ENCODE measurements at places on chromosomes 2 and 18.

DNA sequence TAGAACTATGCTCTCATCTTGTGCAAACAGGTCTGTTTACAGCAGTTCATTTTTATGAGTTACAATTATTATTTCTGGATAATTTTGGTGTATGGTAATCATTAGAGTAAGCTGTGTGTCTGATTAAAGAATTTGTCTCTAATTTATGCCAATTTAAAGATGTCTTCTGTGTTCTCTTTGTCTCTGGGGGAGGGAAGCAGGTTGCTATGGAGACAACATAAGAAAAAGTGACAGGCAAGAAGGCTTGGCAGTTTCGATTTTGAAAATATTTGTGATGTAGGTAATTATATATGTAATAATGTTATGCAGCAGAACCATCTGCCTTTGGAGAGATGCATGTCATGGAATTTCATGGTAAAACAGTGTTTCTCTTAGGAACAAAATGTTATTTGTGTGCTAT lies 78.2 kb downstream of the SH3RF3 start:
- no peak for DNase-seq

- peak; percentile 9 for DNase-seq
Measured at GRCh38 chr2:120820953-120821279, 85.2 kb downstream of the GLI2 start.

DNA sequence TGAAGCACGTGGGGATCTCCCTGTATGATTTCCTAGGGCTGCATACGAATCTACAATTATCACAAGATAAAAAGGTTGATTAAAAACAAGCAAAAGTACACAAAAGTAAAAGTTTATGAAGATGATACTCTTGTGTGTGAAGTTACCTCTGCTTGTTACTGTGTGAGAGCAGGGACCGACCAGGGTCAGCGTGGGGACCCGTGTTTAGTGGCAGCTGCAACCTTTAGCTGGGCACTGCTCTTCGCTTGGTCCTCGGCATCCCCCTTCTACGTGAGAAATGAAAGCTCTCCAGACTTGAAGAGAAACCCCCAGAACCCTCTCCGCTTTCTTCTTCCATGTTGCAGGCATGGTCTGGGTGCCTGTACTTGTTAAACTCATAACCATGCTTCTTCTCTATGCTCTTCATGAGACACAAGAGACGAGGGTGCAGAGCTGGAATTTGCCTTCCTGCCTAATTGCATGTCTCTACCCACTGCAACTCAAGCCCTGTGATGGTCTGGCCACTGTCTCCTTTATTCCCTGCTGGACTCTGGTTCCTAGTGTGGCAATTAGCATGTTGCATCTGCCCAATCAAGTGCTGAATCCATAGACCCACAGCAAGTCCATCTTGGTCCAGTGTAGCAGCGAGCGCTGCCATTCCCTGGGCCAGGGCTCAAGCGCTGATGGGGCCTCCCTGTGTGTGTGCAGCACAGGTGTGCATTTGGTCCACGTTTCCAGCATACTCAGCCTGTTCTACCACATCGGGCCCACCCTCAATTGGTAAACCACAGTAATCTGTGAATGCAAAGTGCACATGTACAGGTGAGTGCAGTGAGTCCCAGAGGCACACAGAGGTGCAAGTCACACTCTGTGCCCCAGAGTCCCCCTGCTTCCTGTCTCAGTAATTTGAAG lies 88.5 kb downstream of the TWIST2 start:
- DNase-seq: no peak

- no peak for DNase-seq
Measured at GRCh38 chr2:28271919-28272250, 120.8 kb upstream of the FOSL2 start.

GRCh38 chr18:59961070-59961469 lies 61.3 kb downstream of the PMAIP1 start:
- no peak for DNase-seq

GRCh38 chr2:65727381-65727780 lies 295.0 kb upstream of the SPRED2 start:
- no peak for DNase-seq

DNA sequence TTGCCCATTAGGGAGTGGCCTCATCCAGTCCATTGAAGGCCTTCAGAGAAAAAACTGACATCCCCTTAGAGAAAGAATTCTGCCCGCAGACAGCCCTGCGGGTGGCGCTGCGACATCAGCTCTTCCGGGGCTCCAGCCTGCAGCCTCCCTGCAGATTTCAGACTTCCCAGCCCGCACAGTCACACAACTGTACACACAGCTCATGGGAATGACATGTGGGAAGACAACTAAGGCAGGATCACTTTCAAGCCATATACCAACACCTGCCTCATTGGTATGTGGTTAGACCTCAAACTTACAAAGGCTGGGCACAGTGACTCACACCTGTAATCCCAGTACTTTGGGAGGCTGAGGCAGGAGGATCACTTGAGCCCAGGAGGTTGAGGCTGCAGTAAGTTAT lies 24.8 kb upstream of the TUBB6 start:
- peak; percentile 18 for DNase-seq

- DNase-seq: peak; percentile 36
Measured at GRCh38 chr2:156436497-156437085, 412 bp downstream of the GPD2 start.

DNA sequence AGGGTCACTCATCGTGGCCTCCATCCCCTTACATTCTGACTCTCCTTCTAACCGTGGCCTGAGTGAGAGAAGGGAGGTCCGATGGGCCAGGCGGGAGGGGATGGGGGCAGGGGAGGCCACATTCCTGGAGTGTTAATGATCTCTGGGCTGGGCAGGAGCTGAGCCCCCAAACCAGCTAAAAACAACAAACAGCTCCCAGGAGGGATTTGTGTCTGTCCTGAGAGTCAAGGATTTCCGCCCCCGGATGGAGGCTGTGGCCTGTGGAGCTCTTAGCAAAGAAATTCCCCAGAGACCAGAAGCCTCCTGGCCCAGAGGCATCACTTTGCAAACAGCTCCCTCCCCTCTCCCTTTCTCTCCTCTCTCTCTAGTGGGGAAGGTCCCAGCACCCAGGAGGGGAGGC lies 23.5 kb downstream of the EMX1 start:
- DNase-seq: peak; percentile 84

- DNase-seq: peak; percentile 20
Measured at GRCh38 chr2:26139269-26140183, 33.4 kb upstream of the GAREM2 start.

DNA sequence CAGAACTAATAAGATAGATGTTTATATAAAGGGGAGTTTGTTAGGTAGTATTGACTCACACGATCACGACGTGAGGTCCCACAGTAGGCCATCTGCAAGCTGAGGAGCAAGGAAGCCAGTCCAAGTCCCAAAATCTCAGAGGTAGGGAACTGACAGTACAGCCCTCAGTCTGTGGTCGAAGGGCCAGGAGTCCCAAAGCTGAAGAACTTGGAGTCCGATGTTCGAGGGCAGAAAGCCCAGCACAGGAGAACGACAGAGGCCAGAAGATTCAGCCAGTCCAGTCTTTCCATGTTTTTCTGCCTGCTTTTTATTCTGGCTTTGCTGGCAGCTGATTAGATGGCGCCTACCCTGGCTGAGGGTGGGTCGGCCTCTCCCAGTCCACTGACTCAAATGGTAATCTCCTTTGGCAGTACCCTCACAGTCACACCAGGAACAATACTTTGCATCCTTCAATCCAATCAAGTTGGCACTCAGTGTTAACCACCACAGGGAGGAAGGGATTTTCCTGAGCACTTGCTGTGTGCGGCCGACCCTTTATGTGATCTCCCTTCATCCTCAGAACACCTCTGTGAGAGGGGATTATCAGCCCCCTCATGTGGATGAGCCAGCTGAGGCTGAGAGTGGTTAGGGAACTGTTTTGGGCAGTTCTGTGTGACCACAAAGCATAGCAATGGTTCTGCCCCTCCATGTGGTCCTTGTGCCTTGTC lies 78.3 kb downstream of the RNF144A start:
- no peak for DNase-seq

GRCh38 chr2:237140689-237141285 lies 55.1 kb downstream of the COPS8 start:
- DNase-seq: no peak

DNA sequence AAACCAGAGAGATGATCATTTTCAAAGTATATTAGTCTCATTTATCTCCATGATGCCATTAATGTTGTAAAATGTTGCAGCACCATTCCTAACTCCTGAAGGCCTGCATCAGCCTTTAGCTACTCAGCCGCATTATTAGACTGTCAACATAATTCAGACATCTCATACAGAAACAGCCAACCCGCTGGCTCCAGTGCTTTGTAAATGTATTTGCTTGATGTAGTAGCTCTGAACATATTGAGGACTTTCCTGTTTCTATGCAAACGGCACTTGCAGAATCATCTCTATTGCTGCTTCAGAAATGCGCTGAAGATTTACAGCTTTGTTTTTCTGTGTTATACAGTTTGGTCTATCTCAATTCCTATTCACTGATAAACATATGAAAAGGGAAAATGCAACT lies 372.2 kb downstream of the DSEL start:
- DNase-seq: no peak

GRCh38 chr2:60964651-60965498 lies 52.6 kb upstream of the PEX13 start:
- peak; percentile 27 for DNase-seq

DNA sequence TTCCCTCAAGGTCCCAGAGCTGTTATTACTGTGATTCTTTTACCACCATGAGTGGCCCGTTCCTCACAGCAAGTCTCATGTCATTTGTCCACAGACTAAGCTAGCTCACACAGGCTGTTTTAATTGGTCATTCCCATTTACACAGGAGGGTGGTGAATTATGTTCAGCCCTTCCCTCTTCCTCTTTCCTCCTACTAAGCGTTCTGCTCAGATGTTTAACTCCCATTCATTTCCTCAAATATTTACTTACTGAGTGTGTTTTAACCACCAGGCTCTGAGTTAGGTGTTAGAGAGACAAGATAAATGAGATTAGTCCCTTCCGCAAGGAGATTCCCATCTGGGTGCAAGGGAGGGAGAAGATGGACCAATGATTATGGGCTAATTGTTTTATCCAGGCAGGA lies 403.6 kb upstream of the ACVR2A start:
- no peak for DNase-seq

GRCh38 chr18:46262856-46263255 lies 158.7 kb downstream of the HAUS1 start:
- no peak for DNase-seq

DNA sequence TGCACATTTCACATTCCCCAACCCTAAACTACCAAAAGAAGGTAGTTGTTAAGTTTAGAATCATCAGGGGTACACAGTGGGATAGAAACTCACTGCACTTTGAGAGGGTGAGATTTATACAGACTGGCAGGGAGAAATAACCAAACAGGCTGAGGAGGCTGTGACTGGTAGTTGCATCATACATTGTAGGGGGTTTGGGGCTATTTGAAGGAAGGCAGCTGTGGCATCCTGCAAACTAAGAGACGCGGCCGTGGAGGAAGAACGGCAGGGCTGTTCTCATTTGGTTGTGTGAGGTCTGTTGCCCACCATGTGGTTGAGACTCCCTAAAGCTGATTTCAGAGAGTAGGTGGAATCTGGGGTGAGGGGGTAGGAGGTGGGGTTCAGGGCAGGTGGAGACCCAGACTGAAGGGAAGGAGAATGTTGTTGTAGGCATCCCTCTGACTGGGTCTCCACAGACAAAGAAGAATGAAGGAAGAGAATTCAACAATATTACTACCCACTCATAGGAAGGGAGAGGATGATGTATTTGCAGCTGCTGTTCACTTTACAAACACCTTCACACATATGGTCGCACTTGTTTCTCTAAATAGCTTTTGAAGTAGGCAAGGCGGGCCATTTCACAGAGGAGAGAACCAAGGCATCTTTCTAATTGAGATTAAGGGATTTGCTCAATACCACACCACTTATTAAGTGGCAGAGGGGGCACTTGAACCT lies 170.9 kb upstream of the SIX2 start:
- peak; percentile 33 for DNase-seq

- no peak for DNase-seq
Measured at GRCh38 chr2:80887841-80888378, 583.4 kb upstream of the LRRTM1 start.

GRCh38 chr2:73255907-73256617 lies 22.0 kb downstream of the CCT7 start:
- DNase-seq: no peak

- peak; percentile 17 for DNase-seq
Measured at GRCh38 chr2:148554459-148555247, 89.9 kb upstream of the EPC2 start.

DNA sequence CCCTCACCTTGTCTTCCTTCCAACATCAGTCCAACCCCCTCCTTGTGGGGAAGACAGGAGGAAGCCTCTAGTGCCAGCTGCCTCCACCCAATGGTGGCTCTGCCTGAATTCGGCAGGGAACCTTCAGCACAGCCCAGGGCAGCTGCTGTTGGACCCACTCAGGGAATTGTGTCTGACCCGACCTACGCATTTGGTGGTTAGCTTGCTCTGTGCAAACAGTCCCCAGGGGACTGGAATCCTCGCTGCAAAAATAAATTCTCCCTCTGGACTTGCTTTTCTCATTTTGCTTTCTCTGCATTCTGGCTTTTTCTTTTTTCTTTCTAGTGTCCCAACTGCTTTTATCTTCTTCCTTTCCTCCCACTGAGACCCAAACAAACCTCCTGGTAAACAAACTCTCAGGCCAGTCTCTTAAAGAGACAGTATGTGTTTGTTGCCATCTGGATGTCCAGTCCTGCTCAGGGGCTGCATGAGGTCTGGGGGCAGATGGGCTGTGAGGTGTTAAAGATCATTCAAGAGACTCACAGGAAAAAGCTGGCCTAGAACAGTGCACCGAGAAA lies 137.7 kb upstream of the HAAO start:
- peak; percentile 87 for DNase-seq

GRCh38 chr18:29250259-29250658 lies 1073.3 kb upstream of the CDH2 start:
- DNase-seq: peak; percentile 14

- no peak for DNase-seq
Measured at GRCh38 chr2:106183101-106183696, 10.9 kb downstream of the UXS1 start.

DNA sequence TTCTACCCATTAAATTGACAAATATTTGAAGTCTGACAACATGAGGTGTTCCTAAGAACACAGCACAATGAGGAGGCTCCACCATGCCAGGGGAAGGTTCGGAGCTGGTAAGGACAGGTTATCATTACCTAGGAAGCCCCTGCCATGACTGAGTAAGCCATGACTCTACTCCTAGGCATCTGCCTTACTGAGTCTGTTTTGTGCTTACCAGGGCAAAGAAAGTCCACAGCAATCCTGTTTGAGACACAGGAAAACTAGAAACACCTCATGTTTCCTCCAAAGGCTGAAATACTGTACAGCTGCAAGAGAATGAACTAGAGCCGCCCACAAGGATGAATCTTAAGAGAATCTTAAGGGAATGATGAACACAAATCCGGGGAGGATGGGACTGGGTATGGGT lies 11.6 kb downstream of the TGFBRAP1 start:
- no peak for DNase-seq

All from NB4 (cell line).